ENCODE measurements at places on chromosomes 16 and 17.

GRCh38 chr17:45020354-45021138, 30.9 kb downstream of the DCAKD start:
- DNase-seq, result no peak

GRCh38 chr16:86343796-86344585, 166.3 kb upstream of the FOXF1 start:
- no peak for DNase-seq

GRCh38 chr16:85970016-85970733, 71.2 kb downstream of the IRF8 start:
- peak; percentile 19 for DNase-seq

GRCh38 chr16:17166095-17166494, 304.7 kb downstream of the XYLT1 start:
- DNase-seq, result no peak

GRCh38 chr16:8096211-8096610, 494.1 kb downstream of the TMEM114 start:
- DNase-seq, result no peak
